ENCODE measurements at places on chromosomes 7 and 10.

DNA sequence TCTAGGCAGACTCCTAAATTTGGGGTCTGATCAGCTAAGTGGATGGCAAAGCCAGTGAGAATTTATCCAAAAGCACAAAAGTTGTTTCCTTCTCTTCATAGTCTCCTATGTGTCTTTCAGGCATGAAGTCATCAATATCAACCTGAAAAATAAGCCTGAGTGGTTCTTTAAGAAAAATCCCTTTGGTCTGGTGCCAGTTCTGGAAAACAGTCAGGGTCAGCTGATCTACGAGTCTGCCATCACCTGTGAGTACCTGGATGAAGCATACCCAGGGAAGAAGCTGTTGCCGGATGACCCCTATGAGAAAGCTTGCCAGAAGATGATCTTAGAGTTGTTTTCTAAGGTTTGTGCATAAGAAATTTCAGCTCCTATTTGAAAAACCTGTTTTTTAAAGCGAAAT, 4.8 kb downstream of the GSTO1 start:
- DNase-seq, result no peak

GRCh38 chr10:86829472-86829871, 73.1 kb downstream of the BMPR1A start:
- DNase-seq, result no peak

DNA sequence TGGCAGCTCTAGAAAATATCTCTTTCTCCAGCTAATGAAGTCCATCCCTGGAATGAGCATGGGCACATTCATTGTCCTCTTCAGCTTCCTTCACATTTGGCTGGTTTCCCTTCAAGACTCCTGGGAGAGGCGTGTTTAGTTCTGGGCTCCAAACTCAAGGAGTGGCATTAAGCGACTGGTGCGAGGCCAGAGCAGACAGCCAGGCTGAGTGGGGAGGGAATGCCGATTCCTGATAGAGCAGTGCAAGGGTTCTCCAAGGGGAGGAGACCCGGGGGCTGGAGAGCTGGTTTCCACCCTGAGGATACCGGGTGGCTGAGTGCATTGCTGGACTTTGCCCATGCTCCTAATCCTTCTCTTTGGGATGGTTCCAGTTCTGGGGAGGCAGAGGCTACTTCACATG, 372.1 kb downstream of the RPS24 start:
- no peak for DNase-seq

GRCh38 chr7:102119213-102119651, 167.4 kb upstream of the SH2B2 start:
- DNase-seq, result no peak

GRCh38 chr10:84966708-84967441, 638.5 kb downstream of the CCSER2 start:
- no peak for DNase-seq

DNA sequence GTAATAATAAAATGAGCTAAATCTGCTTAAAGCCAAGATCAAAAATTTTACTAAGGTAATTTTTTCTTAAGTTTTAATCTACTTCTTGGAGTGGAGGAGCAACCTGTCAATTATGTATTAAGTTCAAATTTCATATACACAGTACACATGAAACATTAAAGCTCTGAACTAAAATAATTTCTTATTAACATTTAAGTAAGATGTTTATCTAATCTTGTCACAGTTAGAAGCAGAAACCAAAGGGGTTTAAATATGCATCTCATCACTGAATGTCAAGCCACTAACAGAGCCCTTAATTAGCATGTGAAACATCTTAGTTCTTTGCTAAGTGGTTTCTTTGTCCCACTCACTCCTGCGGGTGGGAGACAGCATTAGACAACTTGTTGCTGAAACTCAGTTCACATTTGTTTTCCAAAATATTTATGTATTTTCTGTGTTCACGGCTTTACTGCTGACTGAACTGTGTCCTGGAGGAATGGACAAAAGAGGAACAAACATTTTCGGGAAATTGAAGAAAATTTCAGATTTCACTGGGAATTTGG, 130.9 kb upstream of the MBL2 start:
- no peak for DNase-seq

- no peak for DNase-seq
These were observed 538.6 kb downstream of the TNS3 start for GRCh38 chr7:47043304-47043703.
